Left lung (tissue), 14 donors: ENCODE measurements at places on chromosomes 1 and 21. TPM values are rescaled to one million over a fixed set of nuclear protein-coding genes. Genes with fewer than 3 reads are reported as not detected.
A peak's percentile ranks its signal among the peaks of the same experiment; 100 is the strongest.

- DNase-seq, result no peak
These were observed 173.0 kb downstream of the GABPA start for GRCh38 chr21:25907573-25908275.

TMEM54 gene
- 23.2 TPM for polyA plus RNA-seq

DNA sequence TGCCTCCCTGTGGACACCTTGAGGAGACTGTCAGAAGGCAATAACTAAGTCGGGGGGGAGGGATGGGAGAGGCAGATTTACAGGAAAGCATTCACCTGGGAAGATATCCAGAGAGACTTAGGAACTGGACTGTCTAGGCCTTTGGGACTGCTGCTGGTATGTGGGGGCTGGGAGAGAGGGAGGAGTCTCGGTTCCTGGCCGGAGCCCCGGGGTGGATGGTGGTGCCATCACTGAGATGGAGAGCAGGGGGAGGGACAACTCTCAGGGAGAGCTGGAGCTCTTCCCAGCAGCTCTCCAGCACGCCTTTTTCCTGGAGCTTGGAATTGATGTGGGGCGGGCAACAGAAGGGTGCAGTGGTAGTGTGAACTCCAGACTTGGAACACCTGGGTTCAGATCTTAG is 22.1 kb downstream of the PTPRF start:
- no peak for DNase-seq

VWA5B1 gene
- polyA plus RNA-seq, result 0.73 TPM

MRPL55 gene
- polyA plus RNA-seq, result 38.4 TPM

DNA sequence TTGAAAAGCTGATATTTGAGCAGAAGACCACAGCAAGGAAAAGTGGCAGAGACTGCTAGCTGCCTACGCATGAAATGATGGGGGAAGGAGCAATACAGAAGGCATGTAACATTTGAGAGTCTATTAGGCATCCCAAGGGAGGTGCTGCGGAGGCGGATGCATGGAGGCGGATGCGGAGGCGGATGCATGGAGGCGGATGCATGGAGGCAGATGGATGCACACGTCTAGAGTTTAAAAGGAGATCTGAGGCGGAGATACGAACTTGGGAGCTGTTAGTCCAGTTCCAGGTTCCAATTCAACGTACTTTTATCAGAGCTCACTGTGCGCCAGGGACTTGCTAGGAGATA is 744 bp upstream of the DDX20 start:
- DNase-seq, result peak; percentile 76

NFASC gene
- polyA plus RNA-seq, result 1.8 TPM

- DNase-seq, result no peak
These were observed 266.9 kb downstream of the SIPA1L2 start for GRCh38 chr1:232363008-232363407.

- DNase-seq, result no peak
These were observed 235.4 kb downstream of the PBX1 start for GRCh38 chr1:164794356-164794755.

- no peak for DNase-seq
These were observed 17.4 kb downstream of the DNM3 start for GRCh38 chr1:171858696-171859095.

TUFT1 gene
- 7.9 TPM for polyA plus RNA-seq

EFCAB7 gene
- polyA plus RNA-seq, result 25.4 TPM

- no peak for DNase-seq
These were observed 57.8 kb downstream of the SIK1 start for GRCh38 chr21:43369124-43369523.

GRCh38 chr1:179545321-179545720 is 30.4 kb downstream of the NPHS2 start:
- DNase-seq, result peak; percentile 9

TAS1R1 gene
- polyA plus RNA-seq, result 0.15 TPM

- no peak for DNase-seq
These were observed 121.7 kb upstream of the PRDX6 start for GRCh38 chr1:173355281-173356031.

GRCh38 chr1:45216200-45216541 is 9.8 kb upstream of the ZSWIM5 start:
- DNase-seq, result no peak

SLC22A15 gene
- 4.0 TPM for polyA plus RNA-seq

DNA sequence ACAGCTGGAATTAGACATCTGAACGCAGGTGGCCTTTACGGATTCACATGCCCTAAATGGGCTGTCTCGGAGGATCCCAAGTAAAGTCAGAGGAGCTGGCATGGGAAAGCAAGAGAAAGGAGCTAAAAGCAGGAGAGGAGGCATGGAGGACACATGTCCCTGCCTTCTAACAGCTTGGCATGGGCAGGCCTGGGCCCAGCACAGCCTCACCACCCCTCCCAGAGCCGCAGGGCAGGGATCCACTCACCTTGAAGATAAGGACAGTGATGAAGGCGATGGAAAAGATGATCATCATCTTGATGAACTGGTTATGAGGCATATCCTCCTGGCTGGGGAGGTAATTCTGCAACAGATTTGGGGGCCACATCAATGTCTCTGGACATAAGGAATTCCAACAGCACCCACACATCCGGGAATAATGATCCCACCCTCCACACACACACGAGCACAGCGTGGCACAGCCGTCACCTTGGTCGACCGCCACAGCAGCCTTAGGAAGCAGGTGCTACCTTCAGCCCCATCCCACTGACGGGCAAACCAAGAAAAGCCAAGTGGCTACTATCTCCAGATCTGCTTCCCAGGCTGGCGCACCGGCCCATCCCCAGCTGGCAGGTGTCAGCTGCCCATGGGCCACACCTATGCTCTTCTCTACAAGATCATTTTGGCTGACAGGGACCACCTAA is 14.1 kb upstream of the MATN1 start:
- DNase-seq, result no peak

LYPD8 gene
- not detected for polyA plus RNA-seq

- DNase-seq, result peak; percentile 77
These were observed 31.1 kb upstream of the ZBTB40 start for GRCh38 chr1:22420455-22421053.

ANKRD34A gene
- polyA plus RNA-seq, result 1.0 TPM

RIIAD1 gene
- 1.9 TPM for polyA plus RNA-seq

FAM72A gene
- polyA plus RNA-seq, result 7.7 TPM

GRCh38 chr1:204649721-204650521 is 35.6 kb downstream of the LRRN2 start:
- no peak for DNase-seq

GRCh38 chr1:77038000-77038399 is 170.7 kb downstream of the ST6GALNAC5 start:
- no peak for DNase-seq

DNTTIP2 gene
- polyA plus RNA-seq, result 59.6 TPM

GRCh38 chr21:39251326-39251725 is 62.1 kb downstream of the BRWD1 start:
- DNase-seq, result no peak

UMODL1 gene
- 0.66 TPM for polyA plus RNA-seq

DNA sequence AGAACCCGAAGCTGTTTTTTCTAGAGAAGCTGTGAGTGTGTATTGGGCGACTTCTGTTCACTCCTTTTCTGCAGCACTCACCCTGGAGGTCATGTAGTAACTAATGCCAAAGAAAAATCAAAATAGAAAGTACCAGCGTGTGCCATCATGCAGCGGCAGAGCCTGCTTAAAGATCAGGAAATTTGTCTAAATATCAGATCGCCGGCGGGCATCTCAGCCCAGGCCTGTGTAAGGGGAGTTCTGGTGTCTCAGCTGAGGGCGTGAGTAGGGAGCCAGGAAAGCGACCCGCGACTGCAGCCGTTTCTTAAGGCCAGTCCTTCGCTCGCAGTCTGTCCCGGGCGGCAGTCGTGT is 768 bp downstream of the EDARADD start:
- DNase-seq, result no peak

DNA sequence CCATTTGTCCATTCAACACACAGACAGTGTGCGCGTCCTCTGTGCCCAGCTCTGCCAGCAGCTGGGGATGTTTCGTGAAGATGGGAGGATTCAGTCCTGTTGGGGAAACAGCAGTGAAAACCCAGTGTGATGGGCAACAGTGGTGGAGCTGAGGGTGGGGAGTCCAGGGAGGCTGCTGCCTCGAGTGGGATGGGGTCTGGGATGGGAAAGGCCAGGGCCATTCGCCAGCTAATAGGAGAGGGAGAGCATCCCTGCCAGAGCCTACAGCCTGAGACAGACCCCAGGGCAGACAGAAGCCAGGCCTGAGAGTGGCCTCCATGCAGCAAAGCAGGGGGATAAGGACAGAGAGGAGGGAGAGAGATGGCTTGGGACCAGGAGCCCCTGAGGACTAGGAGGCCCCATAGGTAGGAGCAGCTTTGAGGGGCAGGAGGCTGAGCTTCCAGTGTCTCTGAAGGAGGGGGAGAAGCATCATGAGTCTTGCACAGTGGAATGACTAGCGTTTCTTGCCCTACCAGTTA is 252.6 kb downstream of the NPHP4 start:
- DNase-seq, result no peak

RBM34 gene
- polyA plus RNA-seq, result 64.6 TPM

DNA sequence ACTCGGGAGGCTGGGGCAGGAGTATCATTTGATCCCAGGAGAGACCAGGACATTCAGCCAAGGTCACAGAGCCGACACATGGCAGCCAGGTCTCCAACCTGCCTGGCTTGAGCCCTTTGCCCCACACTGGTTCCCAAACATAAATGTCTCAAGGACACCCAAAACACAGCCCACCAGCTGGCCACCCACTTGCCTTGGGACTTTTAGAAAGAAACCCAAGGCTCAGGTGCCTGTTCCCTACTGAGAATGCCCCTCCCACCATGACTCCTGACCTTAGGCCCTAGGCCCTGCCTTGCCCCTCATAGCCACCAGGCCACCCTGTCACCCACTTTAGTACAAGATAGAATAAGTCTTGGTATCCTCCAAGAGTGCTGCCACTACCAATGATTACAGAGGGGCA is 41.9 kb upstream of the LRP8 start:
- no peak for DNase-seq

DISP1 gene
- polyA plus RNA-seq, result 19.8 TPM

S1PR1 gene
- polyA plus RNA-seq, result 168 TPM

- DNase-seq, result no peak
These were observed 1.6 kb upstream of the PLEKHA6 start for GRCh38 chr1:204361341-204361771.

DNA sequence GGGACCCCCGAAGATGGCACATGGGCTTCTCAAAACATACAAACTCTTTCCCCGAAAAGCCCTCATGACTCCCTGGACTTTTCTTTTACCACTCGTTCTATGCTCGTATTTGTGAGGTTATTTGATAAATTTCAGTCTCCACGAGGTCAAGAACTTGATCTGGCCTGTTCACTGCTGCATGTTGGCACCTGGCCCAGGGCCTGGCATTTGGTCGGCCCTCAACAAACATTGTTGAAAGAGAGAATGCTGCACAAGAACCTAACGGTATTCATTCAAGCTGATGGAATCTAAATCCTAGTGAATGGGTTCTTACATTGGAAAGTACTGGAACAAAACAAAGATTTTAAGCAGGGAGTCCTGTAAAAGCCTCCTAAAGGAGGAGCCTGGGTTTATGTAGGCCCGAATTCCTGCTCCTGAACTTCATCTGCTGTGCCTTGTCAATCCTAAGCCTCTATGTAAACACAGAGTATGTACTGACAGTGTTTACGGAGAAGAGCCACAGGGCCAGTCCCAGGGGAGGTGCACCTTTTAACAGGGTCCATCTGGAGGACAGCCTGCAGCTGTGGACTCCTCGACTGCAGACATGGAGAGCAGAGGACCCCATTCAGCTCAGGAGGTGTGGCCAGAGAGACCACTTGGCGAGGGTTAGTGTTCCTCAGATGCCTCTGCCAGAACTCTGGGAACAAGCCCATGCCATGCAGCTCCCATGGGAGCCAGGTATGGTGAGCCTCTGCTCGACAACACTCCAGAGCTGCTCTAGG is 46.9 kb downstream of the L1TD1 start:
- no peak for DNase-seq

DNA sequence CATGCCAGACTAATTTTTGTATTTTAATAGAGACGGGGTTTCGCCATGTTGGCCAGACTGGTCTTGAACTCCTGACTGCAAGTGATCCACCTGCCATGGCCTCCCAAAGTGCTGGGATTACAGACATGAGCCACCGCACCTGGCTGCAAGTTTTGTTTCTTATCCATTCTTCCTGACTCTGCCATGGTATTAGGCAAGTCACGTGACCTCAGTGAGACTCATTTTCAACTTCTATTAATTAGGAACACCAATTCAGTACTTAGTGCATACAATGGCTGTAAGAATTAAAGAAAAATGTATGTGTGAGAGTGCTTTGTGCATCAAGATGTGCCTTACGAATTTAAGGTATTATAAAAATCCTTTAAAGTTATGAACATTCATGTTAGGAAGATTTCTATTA is 111.2 kb downstream of the CACNA1E start:
- no peak for DNase-seq

- no peak for DNase-seq
These were observed 253.8 kb upstream of the HOOK1 start for GRCh38 chr1:59560807-59561450.

- DNase-seq, result no peak
These were observed 18.0 kb upstream of the PRDM15 start for GRCh38 chr21:41897047-41897669.

DNA sequence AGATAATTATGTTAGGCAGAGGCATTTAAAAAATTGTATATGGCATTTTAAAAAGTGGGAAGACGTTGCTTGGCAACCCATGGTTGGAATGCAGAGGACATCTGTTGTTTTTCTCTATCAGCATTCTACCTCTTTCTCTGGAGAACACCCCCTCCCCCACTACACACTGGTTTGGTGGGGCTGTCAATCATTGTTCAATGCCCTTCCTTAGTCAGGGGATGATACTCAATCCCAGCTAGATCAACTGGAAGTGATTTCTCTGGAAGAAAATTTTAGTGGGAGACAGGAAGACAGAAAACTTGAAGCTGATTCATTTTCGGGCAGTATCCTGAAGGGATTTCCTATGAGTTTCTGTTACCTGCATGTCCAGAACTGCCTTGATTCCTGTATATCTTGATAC is 35.7 kb upstream of the CAP1 start:
- DNase-seq, result no peak

DNA sequence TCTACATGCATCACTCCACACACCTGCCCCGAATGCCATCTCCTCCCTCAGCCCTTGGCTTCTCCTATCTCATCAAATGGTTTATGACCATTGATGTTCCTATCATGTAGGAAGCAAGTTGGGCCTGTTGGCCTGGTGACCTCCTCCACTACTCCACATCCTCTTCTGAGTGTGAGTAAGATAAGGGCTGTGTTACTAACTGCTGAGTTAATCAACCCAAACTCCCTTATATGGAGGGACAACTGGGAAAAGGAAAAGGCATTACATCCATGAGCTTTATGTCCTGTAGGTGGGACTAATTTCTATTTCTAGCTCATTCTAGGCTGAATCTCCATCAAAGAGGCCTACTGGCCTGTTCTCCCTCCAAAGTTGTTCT is 57.6 kb downstream of the WLS start:
- no peak for DNase-seq

DNA sequence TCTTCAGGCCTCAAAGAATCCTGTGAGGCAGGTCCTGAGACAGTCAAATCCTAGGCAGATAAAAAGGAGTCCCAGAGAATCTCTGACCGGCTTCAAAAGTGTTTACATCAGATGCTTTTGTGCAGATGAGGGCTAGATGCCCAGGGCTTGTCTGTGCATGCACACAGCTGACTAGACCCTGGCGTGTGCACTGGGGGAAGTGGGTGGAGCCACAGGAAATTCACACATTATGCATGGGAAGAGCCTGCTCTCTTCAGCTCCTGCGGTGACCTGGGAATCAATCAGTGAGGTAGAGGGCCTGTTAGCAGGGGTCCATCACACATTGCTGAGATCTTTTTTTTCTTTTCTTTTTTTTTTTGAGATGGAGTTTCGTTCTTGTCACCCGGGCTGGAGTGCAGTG is 36.6 kb upstream of the NHLH2 start:
- DNase-seq, result no peak

- no peak for DNase-seq
These were observed 213.0 kb downstream of the LMX1A start for GRCh38 chr1:165143437-165144065.

- DNase-seq, result no peak
These were observed 5.0 kb downstream of the MTR start for GRCh38 chr1:236800002-236800620.
